ENCODE measurements at places on chromosomes 16 and 17.

DNA sequence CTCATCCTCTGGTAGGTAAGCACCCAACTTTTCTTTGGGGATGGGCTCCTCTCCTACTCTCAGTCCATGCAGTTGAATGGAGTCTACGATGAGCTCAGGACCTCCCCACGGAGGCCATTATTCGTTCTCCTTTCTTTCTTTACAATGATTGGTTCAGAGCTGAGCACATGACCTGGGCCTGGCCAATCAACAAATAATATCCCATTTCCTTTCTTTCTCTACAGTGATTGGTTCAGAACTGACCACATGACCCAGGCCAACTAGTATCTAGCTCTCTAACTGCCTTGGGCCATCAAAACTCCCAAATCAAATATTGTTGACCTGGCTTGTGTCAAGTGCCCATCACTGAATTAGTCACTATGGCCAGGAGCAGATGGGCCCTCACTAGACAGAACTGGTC lies 129.2 kb downstream of the USP31 start:
- DNase-seq, result no peak

DNA sequence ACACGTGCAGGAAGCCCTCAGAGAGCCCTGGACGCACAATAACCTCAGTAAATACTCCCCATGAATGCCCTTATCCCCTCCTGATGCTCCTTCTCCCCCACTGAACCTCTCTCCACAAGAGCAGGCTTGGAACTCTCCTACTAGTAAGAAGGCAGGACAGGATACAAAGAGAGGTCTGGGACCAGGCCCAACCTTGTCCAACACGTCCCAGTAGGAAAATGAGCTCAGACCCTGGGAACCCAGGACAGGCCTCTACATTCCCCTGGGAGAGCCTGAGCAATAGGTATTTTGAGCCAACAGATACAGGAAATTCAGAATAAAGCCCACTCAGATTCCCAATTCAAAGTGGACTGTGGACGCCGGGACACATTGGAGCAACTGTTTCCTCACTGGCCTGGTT lies 19.2 kb downstream of the ZNF423 start:
- DNase-seq, result no peak

GRCh38 chr16:53908731-53909130 lies 204.8 kb downstream of the FTO start:
- no peak for DNase-seq

GRCh38 chr17:41907633-41908539 lies 10.9 kb downstream of the ACLY start:
- DNase-seq, result no peak

GRCh38 chr16:1749152-1750117 lies 21.9 kb downstream of the NME3 start:
- no peak for DNase-seq

DNA sequence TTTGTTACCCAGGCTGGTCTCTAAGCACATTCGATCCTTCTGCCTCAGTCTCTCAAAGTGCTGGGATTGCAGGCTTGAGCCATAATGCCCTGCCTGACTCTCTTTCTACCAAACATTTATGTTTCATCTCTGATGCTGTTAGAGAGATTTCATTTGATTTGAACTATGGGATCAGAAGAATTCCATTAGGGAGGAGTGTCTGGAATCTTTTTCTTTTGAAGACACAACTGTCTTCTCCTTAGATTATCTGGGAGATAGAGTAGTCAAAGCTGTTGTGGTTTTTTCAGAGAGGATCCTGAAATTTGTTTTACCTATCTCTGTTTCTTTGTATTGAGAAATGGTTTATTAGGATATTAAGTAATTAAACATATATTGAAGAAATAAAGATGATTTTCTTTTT lies 29.4 kb downstream of the WIPF2 start:
- DNase-seq, result no peak

GRCh38 chr16:56789360-56789759 lies 59.4 kb downstream of the NUP93 start:
- DNase-seq, result peak; percentile 51

GRCh38 chr17:40090237-40091119 lies 9.9 kb downstream of the NR1D1 start:
- no peak for DNase-seq

GRCh38 chr17:37234106-37234505 lies 141.7 kb upstream of the C17orf78 start:
- DNase-seq, result no peak

GRCh38 chr17:56172517-56172982 lies 19.3 kb downstream of the ANKFN1 start:
- DNase-seq, result no peak

DNA sequence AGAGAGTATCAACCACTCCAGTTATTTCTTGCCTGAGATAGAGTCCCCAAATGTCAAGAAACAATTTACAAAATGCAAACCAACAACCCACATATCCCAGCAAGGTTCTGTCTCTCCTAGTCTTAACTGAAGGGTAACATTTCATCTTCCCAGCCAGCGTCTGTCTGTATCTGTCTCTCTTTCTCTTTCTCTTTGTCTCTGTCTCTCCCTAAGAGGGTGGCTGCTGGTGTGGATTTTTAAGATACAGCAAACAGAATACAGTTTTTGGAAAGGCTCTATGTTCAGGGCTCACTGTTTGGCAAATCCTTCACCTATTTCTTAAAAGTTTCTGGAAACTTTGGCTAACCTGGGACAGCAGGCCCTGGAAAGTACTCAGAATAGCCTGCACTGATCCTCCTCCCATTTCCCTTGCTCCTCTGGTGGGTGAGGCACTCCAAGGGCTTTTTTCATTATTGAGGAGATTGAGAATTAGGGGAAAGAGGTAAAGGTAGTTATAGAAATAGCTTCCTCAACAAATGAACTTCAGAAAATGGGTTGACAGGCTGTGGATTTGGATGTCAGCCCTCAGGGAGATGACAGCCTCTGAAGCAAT lies 6.2 kb downstream of the HOXB4 start:
- no peak for DNase-seq

DNA sequence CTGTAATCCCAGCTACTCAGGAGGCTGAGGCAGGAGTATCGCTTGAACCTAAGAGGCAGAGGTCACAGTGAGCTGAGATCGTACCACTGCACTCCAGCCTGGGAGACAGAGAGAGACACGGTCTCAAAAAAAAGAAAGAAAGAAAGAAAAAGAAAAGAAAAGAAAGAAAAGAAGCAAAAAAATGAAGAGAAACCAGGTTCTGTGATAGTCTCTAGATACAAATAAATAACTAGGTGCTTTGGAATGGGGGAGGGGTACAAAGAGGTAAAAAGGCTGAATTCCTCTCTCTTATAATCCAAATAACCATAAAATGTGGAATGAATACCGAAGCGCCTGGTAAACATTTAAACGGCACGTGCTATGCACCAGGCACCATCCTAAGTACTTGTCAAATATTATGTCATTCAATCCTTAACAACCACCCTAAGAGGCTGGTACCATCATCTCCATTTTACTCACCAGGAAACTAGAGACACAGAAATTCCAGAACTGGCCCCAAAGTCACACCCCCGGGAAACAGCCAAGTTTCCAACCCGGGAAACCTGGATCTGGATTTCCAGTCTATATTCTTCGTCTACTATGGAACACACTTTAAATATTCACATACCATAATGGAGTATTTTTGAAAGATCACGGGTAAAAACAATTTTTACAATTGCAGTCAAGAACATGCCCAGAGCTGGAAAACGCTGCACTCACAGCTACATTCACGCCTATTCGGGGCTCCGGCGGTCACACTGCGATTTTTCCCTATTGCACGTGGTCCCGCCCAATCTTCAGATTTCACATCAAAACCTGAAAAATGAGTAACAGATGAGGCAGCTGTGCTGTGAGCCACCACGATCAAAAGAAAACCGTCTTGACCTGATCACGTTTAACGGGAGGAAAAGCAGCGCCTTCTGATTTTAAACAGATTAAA lies 10.5 kb downstream of the NXN start:
- DNase-seq, result no peak

DNA sequence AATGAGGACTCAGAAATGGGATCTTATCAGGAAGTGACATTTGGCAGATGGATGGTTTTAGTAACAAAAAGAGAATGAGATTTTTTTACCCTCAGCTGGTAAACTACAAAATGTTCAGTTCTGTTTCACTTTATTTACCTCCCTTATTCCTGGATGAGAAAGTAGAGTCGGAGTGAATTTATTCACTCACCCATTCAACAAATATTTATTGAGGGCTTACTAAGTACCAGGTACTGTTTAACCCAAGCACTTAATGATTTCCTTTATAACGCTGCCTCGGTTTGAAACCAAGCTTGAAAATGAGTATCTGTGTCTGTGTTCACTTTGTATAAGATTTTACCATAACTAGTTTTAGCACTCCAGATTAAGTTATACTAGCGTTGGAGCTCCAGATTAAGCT lies 38.1 kb downstream of the CDRT15 start:
- DNase-seq, result no peak

GRCh38 chr17:2179615-2180295 lies 123.8 kb downstream of the SMG6 start:
- DNase-seq, result peak; percentile 78

- DNase-seq, result no peak
Observed at GRCh38 chr16:56591377-56592060, 2.2 kb downstream of the MT3 start.

DNA sequence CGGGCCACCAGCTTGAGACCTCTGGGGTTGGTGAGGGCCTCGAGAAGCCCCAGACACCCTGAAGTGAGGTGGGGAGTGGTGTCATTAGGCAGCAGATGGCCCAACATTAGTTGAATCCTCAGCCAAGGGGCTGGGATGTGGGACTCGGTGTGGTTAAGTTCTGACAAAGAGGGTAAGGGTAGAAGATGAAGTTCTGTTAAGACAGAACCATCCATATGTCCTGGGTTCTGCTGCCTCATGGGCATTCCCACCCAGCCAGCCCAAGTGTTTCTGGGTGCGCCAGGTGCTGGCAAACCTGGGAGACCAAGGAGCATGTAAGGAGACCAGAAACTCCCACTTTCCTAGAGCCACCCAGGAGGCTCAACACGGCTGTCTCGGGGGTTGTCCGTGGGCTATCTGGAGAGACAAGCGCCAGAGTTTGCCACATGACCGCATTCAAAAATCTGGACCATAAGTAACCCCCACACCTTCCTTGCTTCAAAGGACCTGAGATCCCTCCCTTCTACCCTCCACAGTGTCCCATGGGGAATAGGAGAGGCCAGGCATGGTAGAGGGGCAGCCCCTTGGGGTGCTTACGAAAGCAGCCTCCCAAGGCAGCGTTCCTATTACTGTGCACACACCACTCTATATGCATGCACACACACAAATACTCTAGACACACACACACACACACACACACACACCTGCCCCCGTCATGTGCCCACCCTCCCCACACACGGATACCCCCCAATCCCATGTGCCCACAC lies 128.7 kb downstream of the C16orf78 start:
- DNase-seq, result no peak

DNA sequence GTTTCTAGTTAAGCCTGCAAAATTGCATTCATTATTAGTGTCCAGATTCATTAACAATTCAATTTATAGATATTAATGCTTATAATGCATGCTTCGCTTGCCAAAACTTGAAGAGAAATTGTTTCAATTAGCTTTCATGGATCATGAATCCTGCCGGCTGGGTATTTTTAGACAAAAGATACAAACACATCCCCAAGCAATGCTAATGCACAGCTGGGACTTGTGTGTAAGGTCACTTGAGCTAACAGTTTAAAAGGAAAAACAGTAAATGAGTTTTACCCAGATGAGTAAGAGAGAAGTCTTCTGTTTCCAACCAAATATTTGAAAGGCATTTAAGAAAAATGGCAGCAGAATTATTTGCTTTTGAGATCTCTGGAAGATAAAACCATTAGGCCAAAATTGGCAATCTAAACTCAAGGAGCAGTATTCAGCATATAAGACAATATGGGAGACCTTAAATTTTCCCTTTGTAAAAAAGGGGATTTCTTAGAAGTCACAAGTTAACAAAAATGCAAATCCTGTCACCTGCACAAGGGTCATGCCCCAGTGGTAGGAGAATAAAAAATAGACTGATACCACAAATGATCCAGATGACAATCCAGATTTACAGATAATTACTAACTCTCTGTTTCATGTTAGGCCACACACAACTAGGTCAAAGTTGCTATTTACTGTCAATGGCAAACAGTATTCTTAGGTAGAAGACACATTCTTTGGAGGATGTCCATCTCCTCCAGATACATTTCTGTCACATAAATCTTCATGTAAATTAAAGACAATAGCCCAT lies 418.4 kb upstream of the PMFBP1 start:
- DNase-seq, result no peak

GRCh38 chr17:17681744-17682292 lies 560 bp downstream of the RAI1 start:
- DNase-seq, result peak; percentile 41

DNA sequence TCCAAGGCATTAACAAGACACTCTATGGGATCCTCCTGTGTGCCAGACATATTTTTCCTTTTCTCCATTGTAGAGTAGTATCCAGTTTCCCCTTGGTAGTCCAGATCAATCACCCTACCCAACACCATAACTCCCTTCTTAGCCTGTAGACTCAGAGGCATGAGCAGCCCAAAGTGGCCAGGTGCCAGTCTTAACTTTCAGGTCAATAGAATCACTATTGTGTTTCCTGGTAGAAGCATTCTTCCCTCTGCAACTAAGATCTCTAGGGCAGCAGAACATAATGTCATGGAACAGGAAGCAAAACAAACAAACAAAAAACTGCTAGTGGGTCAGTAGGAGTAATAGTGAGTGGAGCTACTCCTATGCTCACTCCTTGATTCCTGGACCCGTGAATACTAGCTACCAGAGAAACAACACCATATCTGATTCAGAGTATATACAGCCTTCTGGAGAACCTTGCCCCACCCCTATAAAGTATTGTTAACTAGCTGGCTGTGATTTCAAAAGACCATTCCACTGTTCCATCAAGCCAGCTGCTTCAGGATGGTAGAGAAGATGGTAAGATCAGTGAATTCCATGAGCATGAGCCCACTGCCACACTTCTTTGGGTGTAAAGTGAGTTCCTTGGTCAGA lies 11.2 kb upstream of the CLEC19A start:
- no peak for DNase-seq

- DNase-seq, result no peak
Observed at GRCh38 chr16:69703638-69704037, 22.7 kb downstream of the NQO1 start.

DNA sequence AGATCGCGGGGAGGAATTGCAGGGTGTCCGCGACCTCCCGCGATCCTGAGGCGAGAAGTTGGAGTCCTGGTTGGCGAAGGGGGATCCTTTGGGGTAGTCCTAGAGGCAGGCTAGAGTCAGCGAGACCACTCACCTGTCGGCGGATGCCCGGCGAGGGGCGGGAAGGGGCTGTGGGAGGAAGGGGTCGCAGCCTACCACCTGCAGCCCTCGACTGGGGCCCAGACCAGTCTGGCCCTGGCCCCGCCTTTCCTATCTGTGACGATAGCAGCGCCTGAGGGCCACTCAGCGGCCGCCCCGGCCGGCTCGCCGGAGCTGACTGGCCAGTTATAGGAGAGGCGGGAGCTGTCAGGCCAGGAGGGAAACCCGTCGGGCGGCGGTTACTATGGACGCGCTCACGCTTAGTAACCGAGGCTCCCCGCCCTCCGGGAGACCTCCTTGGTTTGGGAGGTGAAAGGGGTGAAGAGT lies at the start of gene TEKT3:
Gene TEKT3, minus strand, starts transcription at position 213 of the 465 bp plus-strand sequence. CDS start 10,012 bp downstream, outside the sequence.
- peak; percentile 95 for DNase-seq

DNA sequence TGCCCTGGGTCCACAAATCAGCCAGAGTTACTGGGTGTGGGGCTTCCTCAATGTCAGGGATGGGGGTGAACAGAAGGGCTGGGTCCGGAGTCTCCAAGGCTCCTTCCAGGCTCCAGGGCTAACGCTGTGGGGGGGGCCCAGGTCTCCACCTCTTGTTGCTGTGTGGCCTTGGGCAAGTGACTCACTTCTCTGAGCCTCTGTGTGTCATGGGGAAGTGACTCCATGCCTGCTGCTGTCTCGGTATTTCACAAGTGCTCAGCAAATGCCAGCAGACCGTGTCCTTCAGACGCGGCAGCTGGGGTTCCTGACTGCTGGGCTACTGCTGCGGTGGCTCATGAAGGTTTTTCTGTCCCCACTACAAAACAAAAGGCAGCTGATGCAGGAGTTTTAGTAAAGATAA lies 26.6 kb downstream of the JPH3 start:
- no peak for DNase-seq
